ENCODE measurements at places on chromosomes 6 and 20.

DNA sequence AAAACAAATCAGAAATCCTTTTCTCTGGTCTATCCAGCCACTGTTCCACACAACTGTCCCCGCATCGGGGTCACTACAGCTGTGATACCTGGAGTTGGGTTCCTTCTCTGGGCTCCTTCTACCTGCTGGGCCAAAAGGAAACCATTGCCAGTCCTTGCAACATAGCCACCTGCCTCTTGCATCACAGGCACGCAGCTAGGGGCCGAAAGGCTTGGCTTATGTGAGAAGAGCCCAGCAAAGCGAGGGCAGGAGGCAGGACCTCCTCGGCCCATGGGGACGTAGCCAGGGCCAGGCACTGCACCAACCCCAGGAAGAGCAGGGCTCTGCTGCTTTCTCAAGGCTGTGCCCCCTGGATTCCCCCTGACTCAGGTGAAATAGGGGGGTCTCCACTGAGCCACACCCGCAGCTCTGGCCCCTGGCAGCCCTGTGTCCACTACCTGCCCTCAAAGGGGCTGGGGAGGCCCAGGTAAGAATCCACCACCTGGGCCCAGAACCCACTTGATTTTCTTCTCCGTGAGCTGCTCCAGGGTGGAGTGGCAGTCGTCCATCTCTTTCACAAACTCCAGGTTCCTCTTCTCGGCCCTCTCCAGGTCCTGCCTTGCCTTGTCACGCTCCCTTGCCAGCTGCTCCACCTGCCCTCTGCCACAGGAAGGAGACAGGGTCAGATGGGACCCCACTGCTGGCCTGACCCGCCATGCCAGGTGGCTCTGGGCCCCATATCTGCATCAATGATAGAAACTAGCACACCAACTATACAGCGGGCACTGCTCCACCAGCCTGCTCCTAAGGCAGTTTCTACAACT, 88.9 kb downstream of the GINS1 start:
- no peak for DNase-seq

- DNase-seq: no peak
Measured at GRCh38 chr6:108484016-108484415, 76.7 kb upstream of the FOXO3 start.

DNA sequence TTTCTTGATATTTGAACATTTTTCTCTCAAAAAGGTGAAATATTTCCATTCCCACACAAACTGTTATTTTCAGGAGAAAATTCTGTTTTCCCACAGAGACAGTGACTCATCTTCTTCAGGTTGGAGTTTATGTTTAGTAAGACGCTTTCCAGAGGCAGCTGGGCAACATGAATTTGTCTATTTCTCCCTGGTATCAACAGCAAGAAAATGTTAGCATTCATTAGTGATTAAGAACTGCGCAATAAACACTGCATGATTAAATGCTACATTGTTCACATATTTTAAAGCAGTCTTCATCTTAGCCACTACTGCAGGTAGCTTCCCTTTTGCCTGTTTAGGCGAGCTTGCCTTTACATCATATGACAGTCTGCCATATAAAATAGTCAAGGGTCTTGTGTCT, 295.7 kb downstream of the C6orf118 start:
- no peak for DNase-seq

DNA sequence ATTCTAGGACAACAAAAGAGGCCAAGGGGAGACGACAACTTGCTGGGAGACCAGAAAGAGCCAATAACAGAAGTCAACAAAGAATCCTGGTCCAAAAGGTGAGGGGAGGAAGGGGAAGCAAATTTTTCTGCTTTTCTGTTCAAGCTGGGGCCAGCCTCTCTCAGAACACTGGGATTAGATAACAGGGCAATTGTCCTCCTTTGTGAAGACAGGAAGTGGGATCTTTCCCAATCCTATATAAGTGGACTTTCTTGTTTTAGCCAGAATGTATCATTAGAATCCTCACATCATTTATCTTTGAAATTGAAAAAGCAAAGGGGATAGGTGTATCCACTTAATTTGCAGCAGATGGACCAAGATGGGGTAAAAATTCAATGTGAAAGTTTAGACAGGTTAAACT, 101.2 kb upstream of the COL21A1 start:
- DNase-seq: no peak

GRCh38 chr20:38790200-38791053, 15.1 kb upstream of the PPP1R16B start:
- no peak for DNase-seq
